NCI-H1417 (cell line): ENCODE measurements at places on chromosomes 2 and 18.
A peak's percentile ranks its signal among the peaks of the same experiment; 100 is the strongest.

DNA sequence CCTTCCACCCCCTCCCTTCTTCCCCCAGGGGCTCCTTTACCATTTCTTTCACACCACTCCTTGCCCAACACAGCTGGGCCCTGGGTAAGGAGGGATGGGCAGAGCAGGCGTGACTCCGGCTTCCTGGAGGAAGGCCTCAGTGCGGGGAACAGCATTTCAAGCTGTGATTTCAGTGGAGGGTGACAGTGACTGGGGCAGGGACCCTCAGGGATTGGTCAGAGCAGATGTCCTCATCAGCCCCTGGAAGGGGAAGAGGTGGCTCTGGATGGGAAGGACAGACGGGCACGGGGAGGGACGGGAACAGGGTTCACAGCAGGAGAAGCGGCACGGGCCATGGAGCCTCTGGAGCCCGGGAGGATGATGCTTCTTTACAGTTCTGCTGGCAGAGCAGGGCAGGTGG is 130.8 kb upstream of the TWIST2 start:
- DNase-seq, result no peak

DNA sequence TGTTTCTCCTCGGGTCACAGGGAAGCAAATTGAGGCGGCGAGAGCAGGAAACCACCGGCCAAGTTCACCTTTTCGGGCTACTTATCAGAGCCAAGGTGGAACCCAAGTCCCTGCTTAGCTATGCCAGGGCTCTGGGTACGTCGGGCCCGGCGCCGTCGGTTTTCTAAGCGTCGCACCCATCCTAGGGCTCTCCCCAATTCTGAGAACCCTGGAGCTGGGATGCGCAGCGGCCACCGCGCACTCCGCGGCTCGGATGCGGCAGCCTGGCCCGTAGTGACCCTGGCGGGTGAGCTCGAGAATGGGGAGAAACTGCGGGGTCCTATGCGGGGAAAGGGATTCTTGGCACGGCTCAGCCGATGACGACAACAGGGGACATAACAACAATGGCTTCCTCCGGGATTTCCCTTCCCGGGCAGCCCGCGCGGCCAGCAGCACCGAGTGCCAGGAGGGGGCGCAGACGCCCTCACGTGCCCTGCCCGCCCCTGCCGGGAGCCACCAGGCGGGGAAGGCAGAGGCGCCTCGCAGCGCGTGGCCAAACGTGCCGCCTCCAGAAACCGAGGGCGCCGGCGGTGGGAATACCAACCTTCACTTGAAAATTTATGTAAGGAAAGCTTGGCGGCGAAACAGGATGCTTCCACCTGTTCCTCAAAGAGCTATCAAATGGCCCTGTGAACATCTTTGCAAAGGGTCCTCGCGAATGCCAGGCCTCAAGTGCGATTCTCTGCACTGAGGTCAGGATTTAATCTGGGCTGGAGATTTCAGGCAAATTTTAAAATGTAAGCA is 2.1 kb upstream of the SLC30A3 start:
- peak; percentile 90 for DNase-seq

- no peak for DNase-seq
These were observed 35.1 kb downstream of the MAPRE2 start for GRCh38 chr18:35076135-35076924.

- DNase-seq, result no peak
These were observed 9.0 kb upstream of the HIBCH start for GRCh38 chr2:190328573-190329147.

DNA sequence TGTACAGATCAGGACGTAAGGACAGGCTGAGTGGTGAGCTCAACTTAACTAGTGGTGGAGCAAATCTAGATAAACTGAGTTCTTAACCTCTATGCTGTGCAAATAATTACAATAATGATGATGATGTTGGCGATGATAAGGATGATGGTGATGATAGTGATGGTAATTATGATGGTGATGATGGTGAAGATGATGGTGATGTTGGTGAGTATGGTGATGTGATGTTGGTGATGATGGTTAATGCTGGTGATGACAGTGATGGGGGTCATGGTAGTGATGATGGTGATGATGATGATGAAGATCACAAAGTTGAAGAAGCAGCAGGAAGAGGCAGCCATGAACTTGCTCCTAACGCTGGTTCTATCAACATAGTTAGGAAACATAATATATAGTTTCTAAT is 38.0 kb upstream of the IMP4 start:
- DNase-seq, result no peak

GRCh38 chr2:38268691-38269327 is 108.3 kb downstream of the ATL2 start:
- peak; percentile 49 for DNase-seq

DNA sequence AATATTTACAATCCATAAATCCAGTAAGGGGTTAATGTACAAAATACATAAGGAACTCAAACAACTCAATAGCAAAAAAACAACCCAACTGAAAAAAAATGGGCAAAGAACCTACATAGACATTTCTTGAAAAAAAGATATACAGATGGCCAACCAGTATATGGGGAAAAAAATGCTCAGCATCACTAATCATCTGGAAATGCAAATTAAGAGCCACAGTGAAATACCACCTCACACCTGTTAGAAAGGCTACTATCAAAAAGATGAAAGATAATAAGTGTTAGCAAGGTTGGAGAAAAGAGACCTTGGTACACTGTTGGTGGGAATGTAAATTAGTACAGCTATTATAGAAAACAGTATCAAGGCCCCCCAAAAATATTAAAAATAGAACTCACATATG is 14.6 kb downstream of the AP1S3 start:
- DNase-seq, result no peak

DNA sequence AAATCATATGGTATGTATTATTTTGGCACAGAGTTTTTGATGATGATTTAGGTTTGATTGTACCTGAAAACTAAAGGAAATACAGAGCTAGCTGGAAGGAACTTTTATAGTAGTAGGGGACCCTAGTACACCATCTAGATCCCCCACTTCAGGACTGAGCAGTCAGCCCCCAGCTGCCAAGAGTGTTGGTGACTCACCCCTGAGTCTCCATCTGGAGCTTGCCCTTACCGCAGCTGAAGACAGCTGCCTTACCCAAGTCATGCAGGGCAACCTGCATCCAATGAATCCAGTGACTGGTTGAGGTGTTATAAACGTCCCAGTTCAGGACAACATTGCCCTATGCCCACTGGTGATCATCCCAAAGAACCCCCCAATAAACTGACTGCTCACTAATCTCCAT is 15.3 kb downstream of the PMS1 start:
- no peak for DNase-seq

DNA sequence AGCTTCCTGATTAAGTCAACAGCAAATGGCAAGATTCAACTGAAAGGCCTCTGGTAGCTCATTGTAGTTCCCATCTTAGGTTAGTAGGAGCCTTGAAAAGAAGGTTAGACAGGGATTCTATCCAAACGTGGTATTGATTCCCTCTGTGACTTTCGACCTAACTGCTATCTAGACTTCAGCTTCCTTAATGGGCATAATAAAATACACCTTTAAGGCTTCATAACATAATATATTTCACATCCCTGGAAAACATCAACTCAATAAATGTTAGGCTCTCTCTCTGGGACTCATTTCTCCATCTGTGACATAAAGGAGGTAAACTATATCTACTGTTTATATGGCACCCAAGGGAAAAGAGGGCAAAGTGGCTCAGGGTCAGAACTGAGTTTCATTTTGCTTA is 60.9 kb downstream of the STK39 start:
- DNase-seq, result no peak

DNA sequence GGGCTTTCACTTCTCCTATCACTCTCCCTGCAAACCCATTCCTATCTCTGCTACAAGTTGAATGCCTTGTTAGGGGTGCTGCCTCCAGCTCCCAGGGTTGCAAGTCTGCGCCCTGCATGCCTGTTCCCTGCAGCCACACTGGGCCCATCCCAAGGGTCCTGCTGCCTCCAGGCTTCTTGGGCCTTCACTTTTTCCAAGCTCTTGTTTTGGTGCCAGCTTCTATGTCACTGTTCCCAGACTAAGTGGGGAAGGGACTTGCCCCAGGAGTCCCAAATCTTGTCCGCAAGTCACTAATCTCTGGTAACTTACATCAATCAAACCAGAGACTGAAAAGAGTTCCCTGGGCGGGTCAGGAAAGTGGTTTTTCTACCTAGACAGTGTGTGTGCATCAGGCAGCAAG is 65.4 kb downstream of the ZCCHC2 start:
- no peak for DNase-seq

- DNase-seq, result no peak
These were observed 12.5 kb downstream of the OTOF start for GRCh38 chr2:26465266-26465925.

- DNase-seq, result peak; percentile 2
These were observed 24.2 kb downstream of the LMAN2L start for GRCh38 chr2:96715658-96716057.

- no peak for DNase-seq
These were observed 101.7 kb upstream of the FN1 start for GRCh38 chr2:215537611-215538010.

DNA sequence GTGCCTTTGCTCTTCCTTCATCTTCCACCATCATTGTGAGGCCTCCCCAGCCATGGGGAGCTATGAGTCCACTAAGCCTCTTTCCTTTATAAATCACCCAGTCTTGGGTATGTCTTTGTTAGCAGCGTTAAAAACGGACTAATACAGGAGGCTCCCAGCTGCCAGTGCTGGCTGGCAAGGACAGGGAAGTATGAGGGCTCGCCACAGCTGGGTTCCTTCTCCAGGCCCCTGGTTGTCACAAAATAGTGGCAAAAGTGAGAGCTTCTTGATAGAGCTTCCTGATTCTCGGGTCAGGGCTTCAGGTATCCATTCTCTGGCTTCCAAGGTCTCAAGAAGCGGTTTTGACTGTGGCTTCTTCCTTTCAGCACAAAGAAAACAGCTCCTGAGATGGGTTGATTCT is 85.0 kb downstream of the ZNF516 start:
- no peak for DNase-seq

DNA sequence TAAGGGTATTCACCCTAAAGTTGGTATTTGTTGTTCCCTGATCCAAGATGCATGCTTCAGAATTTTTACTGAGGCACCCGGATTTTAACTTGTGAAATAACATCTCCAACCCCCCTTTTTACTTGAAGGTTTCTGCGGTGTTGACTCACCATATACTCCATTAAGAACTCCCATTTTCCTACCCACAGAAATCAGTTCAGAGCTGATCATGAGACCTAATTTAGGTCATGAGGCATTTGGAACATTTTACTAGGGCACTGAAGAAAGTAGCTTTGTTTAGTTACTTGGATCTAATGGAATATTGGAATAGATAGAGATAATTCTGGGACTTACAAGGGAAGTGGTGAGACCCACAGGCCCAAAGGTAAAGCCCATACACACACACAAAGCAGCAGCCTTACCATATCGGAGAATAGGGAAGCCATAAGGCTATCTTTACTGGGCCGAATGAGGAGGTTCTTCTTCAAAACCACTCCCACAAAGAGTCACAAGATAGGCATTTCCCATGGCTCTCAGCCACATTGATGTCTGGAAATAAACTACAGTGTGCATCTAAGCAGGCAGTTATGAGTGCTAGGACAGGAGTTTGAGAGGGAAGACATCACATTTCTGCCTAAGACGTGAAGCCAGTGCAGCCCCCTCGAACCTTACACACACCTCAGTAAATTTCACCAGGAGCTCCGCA is 681.0 kb upstream of the LRRTM4 start:
- DNase-seq, result no peak

DNA sequence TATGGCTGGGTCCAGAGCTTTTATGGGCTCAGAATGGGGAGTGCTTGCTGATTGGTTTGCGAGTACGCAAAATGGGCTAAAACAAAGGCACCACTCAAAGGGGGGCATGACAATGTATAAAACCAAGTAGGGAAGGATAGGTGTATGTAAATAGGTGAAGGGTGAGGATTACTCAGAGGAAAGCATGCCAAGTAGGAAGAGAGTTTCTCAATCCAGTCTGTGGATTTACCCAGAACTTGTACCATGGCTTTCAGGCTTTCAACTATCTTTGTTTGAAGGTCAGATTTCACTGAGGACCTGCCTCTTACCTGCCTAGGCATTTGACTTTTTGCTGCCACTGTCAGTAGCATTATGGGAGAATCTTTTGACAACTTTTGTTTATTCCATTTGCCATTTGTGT is 92.3 kb downstream of the RAB3GAP1 start:
- no peak for DNase-seq

GRCh38 chr2:11631462-11631861 is 38.5 kb downstream of the NTSR2 start:
- no peak for DNase-seq

DNA sequence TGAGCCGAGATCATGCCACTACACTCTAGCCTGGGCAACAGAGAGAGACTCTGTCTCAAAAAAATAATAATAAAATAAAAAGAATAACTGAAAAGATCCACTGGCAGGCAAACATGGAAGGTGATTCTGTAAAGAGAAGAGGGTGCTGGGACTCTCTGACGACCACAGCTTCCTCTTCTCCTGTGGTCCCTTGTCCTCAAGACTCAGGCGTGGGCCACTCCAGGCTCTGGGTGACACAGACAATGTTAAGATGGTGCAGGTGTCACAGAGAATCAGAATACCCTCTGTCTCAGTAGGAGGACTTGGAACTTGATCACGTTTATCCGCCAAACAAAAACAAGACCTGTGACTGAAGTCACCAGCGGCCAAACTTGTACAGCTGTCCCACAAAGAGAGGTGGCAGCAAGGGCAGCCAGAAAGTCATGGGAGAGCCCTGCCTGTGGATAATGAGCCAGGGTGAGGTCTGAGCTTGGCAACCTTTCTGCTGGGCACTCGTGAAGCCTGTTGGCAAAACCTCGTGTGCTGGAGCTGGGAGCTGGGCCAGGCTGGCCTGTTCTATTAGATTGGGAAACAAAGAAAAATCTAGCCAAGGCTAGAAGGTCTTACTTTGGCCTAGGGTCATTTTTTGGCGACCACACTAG is 76.4 kb upstream of the ITGA6 start:
- no peak for DNase-seq

GRCh38 chr2:209367075-209367747 is 56.6 kb upstream of the MAP2 start:
- DNase-seq, result no peak

DNA sequence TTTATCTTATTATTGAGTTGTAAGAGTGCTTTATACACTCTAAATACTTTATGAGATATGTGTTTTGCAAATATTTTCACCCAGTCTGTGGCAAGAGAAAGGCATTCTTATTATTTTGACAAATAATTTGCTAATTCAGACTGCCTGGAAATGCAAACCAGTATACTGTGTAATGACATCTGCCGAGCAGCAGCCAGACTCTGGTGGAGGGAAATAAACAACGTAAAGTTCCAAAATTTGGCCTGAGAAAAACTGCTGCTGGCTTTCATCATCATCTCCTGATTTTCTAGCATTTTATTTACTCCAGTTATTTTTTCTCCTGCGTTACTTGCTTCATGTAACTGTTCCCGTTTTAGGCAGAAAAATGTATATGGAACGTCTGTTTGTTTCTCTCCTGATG is 161.6 kb downstream of the RNF152 start:
- no peak for DNase-seq
